ENCODE measurements at places on chromosomes 1 and 21.
A peak's percentile ranks its signal among the peaks of the same experiment; 100 is the strongest.

DNA sequence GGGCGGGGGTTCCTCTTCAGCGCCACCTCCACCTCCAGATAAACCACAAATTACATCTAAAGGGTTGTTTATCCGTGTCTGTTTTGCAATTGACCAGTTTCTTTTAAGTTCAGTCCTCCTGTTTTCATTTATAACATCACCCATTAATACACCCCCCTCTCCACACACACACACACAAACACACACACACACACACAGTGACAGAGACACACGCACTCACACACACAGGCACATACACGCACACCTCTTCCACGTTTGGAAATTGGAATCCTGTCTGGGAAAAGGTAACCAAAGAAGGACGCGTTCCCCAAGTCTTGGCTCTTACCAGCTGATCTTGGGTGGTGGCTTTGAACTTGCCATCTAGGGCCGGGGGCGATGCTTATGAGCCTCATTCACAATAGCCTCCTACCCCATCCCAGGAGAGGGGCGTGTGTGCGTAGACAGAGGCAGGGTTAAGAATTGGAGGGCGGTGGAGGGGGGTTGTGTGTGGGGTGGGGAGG lies 442 bp upstream of the CSMD2 start:
- peak; percentile 56 for DNase-seq

DNA sequence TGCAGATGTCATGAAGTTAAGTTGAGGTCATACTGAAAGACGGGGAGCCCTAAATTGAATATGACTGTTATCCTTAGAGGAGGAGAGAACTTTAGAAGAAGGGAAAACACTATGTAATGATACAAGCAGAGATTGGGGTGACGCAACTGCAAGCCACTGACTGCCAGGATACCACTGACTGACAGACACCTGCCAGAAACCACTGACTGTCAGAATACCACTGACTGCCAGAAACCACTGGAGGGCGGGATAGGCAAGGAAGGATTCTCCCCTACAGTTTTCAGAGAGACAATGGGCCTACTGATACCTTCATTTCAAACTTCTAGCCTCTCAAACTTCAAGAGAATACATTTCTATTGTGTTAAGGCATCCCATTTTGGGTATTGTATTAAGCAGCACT lies 388.7 kb downstream of the USH2A start:
- DNase-seq = no peak

GRCh38 chr1:117180147-117180967 lies 30.4 kb downstream of the VTCN1 start:
- no peak for DNase-seq

GRCh38 chr1:205766570-205766969 lies 8.7 kb downstream of the RAB29 start:
- no peak for DNase-seq

GRCh38 chr1:185559151-185559550 lies 175.0 kb upstream of the HMCN1 start:
- DNase-seq = peak; percentile 22

DNA sequence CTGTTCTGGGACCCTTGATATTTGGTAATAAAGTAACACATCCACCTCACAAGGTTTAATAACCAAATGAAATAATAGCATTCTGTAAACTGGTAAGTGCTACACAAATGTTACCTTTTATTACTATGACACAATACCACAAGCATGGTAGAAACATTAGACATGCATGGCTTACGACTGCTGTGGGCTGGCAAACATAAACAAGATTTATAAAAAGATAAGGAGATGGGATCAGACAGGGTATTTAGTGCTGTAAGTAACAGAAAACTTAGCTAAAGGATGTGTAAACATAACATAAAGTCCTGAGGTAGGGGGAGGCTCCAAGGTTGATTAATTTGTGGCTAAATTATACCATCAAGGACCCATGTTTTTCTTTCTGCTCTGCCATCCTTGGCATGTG lies 212.6 kb downstream of the BARHL2 start:
- DNase-seq = no peak

DNA sequence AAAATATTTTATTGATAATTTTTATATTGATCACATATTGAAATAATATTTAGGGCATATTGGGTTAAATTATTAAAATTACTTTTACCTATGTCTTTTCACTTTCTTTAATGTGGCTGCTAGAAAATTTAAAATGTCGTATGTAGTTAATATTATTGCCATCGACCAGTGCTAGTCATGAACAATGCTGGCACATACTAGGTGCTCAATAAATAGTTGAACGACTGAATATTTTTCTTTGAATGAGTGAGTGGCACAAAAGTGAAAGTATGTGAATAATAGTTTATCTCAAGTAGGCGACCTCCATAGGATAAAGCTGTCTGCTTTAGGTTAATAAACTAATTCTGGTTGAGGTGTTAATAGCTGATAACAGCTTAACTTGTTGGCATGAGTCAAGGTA lies 150.8 kb upstream of the FGGY start:
- no peak for DNase-seq

GRCh38 chr1:230125640-230126528 lies 58.8 kb downstream of the GALNT2 start:
- peak; percentile 58 for DNase-seq

GRCh38 chr1:187490266-187490665 lies 661.5 kb downstream of the PLA2G4A start:
- DNase-seq = no peak

All from fibroblast of skin of right quadriceps (primary cell).